GM23338 (cell line): ENCODE measurements at places on chromosomes 7 and 10.

GRCh38 chr10:122249303-122249850, 21.7 kb upstream of the BTBD16 start:
- DNase-seq, result no peak

DNA sequence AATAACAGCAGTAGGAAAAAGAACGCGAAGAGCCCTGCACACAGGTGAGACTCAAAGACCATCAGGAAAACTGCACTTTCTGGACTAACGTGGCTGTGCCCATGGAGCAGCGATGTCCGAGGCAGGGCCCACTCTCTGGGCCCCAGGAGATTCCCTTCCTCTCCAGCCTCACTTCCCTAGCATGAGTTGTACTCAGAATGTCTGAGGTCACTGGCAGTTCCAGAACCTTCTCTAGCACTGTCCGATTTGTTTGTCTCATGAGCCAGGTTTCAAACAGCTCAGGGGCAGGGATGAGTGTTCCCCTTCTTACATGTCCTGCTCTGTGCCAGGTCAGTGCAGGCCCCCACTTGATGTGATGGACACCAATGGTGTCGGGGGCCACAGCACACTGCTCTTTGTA, 484.2 kb downstream of the PTPRN2 start:
- DNase-seq, result no peak

DNA sequence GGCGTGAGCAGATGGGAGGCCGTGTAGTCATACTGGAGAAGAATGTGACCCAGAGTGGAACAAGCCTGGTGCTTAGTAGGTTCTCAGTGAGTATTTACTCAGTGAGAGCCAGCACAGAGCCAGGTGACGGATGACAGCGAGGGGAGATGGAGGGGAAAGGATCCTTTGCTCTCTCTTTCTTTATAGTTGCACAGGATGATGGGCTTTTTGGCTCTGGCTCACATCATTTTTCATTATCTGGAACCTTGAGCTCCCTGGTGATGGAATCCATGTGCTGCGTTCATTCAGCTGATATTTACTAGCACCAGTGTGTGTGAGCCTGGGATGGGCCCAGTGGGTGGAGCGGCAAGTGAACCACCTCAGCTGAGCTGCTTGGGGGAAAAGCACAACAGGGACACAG, 17.2 kb downstream of the BTBD16 start:
- DNase-seq, result no peak

- DNase-seq, result no peak
Measured at GRCh38 chr10:93186653-93187052, 113.0 kb downstream of the CYP26A1 start.

DNA sequence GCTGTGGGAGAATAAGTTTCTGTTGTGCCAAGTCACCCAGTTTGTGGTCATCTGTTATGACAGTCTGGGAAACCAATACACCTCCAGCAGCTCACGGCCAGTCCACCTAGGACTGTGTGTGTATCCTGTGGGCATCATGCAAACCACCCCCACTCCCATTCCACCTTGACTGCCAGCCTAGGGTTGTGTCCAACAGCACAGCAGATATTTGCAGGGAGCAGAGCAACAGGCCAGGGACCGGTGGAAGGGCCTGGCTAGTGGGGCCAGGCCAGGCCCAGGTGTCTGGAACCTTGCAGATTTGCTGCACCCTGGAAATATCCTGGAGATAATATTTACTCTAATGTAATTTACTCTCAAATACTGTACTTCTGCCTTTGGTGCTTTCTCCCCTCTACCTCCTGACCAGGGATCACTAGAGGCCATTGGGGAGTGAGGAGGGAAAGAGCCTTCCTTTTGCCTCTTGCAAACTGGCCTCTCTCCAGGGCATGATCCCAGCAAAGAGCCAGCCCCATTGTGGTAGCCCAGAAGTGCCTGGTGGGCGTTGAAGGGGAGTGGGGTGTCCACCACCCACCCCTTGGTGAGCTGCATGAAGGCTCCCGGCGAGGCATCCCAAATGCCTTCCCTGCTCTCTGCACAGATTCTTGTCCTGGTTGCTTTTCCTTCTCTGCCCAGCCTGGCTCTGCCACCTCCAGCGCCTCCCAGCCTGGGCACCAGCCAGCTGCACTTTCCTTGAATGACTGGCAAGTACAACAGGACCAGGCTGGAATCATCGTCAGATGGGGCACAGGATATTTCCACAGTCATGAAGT, 15.2 kb upstream of the TPST1 start:
- DNase-seq, result no peak

DNA sequence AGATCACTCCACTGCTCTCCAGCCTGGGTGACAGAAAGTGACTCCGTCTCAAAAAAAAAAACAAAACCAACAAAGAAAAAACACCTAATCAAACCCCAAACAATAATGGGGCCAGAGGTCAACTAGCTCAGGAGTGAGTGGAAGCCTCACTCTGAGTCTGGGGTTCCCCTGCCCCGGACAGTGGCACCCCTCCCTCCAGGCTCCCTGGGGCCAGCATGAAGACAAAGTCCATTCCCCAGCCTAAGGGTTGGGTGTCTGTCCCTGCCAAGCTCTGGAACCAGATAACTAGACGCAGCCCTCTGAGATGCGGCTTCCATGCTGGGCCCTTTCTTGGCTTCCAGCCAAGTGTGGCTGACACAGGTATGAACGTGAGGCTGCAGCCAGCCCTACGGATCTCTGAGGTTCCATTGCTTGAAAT, 1.7 kb upstream of the FUOM start:
- no peak for DNase-seq

DNA sequence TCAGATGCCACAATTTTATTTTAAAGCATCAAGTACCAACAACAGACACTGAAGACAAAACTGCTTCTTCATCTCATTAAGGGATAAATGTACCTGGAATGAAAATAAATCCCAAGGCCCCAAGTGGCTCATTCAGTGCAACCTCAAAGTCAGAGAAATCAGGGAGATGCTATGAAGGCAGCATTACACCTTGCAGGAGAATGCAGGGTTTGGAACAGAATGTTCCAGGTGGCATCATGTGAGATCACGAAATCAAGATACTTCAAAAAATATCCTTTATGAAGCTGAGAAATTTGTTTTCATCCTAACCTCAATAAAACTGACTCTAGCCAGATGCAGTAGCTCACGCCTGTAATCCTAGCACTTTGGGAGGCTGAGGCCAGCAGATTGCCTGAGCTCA, 477.1 kb downstream of the PLXNA4 start:
- DNase-seq, result no peak

- DNase-seq, result no peak
Measured at GRCh38 chr7:36045326-36045725, 107.7 kb upstream of the EEPD1 start.

DNA sequence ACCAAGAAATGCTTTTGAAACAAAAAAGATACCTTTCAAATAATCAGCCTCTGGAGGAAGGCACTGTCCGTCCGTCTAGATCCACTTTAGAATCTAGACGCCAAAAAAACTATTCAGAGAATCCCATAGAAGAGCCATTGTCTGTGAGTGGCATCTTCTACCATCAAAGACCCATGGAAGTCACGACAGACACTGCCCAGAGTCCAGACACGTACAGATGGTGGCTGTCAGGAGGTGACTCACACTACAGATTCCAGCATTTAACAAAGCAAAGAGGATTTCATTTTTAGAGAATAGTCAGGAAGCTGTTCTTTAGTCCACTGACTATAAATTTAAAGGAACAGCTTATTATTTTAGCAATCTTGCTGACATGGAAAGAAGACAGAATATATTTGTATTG, 11.7 kb downstream of the C1QL3 start:
- no peak for DNase-seq

DNA sequence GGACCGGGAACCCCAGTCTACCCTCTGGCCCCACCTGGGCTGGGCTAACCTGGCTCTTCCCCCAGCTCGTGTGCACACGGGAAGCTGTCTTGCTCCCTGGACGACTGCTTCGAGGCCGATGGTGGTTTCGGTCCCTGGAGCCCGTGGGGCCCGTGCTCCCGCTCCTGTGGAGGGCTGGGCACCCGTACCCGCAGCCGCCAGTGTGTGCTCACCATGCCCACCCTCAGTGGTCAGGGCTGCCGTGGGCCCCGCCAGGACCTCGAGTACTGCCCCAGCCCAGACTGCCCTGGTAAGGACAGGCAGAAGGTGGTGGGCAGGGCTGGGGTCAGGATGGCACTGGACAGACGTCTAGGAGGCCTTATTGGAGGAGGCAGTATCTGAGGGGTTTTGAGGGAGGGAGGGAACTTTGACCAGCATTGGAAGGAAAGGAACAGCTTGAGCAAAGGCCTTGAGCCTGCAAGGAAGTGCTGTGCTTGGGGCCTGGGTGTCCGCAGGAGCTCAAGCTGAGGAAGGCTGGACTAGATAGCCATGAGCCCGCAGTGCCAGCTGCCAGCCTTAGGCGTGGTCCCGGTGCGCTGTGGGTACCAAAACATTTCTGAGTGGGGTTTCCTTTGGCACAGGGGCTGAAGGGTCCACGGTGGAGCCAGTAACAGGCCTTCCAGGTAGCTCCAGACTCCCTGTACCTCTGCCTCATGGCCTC, 20.2 kb upstream of the ZNF862 start:
- no peak for DNase-seq

- no peak for DNase-seq
Measured at GRCh38 chr7:41445946-41446345, 256.9 kb downstream of the INHBA start.

GRCh38 chr7:29285861-29286260, 91.3 kb downstream of the CHN2 start:
- DNase-seq, result no peak

DNA sequence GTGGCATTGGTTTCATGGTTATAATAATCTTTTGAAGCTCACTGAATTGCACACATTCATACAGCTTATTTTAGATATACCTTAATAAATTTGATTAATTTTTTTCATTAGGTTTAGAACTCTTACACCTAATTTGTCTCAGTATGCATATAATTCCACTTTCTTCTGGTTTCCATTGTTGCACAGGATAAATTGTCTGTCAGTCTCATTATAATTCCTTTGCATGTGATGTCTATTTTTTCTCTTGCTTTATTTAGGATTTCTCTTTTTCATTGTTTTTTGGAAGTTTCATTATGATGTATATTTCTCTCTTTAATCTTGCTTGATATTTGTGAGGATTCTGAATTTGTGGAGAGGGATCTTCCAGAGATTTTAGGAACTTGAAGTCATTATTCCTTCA, 84.7 kb downstream of the ARL5B start:
- no peak for DNase-seq

DNA sequence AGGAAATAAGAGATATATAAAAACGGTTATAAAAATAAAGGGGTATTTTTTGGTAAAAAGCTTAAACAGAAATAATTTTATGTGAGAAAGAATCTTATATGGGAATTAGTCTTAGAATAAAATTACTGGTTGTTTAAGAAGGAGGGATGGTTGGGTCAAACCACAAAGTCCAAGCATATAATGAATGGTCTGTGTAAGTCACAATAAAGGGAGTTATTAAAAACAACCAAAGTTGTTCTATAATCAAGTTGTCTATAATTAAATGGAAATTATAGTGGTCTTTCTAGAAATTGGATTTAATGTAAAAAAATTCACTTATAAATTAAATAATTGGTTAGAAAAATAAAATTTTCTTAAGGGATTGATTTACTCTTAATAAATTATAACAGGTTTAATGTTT, 304.8 kb downstream of the POM121L12 start:
- DNase-seq, result peak; percentile 4

DNA sequence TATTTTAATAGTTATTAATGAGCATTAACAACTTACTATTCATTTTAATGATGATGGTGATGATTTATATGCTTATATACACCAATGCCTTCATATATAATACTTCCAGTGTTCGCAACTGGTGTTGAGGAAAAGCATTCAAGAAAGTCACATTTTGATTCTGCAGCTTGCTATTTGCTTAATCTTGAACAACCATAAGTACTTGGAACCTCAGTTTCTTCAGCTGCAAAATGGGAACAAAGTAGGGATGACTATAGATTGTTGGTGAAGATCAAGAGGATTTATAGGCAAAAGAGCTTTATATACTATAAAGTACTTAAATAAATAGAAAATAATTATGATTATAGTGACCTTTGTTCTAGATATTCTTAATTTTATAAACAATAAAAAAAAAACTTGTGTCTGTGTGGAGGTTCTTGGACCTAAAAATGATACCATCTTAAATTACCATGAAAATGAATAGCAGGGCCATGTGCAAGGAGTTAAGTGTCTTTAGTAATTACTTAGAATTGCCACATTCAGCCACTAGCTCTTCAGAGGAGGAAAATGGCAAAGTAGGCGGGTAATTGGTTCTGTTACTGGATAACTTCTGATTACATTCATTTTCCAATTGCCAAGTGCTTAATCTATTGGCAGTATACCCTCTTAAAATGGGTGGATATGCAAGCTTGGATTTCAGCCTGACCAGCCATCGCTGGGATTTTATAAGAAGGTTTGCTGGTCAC, 4.5 kb downstream of the ARID5B start:
- DNase-seq, result no peak

DNA sequence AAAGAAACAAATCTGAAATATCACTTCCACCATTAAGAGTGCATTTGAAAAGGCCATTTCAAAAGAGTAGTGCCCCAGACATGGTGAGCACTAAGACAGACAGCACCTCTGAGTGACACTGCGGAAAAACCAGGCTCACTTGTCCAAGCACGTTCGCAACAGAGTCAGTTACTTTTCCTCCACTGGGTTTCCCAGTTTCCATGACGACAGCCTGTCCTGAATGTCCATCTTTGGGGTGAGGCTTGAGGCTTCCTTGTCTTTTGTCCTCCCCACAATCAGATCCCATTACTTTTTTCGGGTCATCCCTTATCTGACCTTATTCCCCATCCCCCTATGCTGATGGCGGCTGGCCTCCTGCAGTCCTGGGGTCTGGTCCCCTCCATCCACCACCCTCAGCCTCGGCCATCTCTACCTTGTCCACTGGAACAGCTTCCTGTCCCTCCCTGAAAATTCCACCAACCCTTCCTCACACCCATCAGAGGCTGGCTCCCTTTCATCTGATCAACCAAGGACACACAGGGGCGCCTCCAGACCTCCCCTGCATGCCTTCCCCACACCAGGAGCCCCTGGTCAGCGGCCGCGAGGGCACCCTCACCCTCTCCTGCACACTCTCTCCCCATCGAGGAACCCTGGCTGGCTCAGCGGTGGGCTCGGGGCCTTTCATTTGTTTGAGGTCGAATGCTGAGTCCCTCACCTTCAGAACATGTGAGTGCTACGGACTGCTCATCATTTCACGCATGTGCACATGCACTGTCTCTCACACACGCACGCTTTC, 363.6 kb downstream of the DNAJB6 start:
- DNase-seq, result no peak
